ENCODE measurements at places on chromosomes 6 and 20.

- DNase-seq: peak; percentile 12
These were observed 27.0 kb downstream of the CBFA2T2 start for GRCh38 chr20:33516882-33517281.

GRCh38 chr20:4154958-4155411 lies 139.6 kb upstream of the RNF24 start:
- DNase-seq: no peak

DNA sequence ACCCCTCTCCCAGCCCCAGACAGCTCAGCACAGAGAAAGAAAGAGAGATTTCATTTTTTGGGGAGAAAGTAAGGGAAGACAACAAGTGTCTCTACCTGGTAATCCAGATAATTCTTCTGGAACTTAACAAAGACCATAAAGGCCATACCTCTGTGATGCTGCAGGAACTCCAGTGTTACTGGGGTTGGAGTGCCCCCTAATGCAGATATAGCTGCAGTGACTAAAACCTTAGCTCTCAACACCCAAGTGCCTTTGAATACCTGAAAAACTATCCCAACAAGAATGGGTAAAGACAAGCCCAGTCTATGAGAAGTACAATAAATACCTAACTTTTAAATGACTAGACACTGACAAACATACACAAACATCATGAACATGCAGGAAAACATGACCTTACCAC lies 365.3 kb upstream of the PTCHD4 start:
- no peak for DNase-seq

DNA sequence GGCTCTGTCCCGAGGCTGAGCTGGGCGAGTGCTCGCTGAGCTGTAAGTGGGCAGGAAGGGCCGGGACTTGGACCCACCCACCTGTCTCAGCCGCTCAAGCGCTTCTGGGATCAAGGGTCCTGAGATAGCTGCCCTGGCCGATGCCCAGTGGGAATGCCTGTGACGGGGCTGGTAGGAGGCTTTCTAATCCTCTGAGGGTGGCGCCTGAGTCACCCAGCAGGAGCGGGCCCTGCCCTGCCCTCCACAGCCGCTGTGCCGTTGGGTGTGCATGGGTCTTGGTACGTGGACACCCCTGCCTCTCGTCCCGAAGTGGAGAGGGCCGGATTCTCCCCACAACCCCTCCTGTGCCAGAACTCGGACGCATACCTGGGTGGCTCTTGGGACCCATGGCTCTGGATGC lies 43.1 kb upstream of the GATA5 start:
- no peak for DNase-seq

DNA sequence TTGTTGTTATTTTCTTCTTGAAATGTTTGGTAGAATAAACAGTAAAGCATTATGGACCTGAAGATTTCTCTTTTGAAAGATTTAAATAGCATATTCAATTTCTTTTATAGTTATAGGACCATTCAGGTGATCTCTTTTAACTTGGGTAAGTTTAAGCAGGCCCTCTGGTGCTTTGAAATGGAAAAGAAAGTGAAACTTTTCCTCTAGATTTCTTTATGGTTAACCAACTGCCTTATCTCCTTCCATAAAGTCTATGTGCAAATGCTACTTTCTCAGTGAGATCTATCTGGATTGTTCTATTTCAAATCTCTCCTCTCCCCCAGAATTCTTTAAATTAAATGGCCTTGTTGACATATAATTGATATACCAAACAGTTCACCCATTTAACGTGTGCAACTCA lies 54.0 kb downstream of the PHACTR2 start:
- no peak for DNase-seq

- peak; percentile 60 for DNase-seq
These were observed 36.2 kb upstream of the MRPS18A start for GRCh38 chr6:43723737-43724295.

- no peak for DNase-seq
These were observed 34.2 kb downstream of the JARID2 start for GRCh38 chr6:15280028-15280427.

DNA sequence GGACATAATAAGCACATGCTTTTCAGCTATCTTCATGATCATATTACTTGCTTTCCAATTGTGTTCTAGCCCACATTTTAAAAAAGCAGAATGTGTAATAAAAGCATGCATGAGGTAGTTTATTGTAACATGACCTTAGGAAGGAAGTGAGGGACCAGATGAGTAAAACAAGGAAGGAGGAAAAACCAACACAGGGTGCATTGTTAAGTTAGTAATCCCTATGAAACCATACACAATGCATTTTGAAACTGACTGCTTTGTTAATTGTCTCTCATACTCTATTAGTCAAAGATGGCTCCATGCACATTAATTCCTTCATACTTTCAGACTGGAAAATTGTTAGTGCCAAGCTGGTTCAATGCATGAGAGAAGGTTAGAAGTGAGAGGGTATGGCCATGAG lies 37.7 kb upstream of the CENPW start:
- DNase-seq: no peak

DNA sequence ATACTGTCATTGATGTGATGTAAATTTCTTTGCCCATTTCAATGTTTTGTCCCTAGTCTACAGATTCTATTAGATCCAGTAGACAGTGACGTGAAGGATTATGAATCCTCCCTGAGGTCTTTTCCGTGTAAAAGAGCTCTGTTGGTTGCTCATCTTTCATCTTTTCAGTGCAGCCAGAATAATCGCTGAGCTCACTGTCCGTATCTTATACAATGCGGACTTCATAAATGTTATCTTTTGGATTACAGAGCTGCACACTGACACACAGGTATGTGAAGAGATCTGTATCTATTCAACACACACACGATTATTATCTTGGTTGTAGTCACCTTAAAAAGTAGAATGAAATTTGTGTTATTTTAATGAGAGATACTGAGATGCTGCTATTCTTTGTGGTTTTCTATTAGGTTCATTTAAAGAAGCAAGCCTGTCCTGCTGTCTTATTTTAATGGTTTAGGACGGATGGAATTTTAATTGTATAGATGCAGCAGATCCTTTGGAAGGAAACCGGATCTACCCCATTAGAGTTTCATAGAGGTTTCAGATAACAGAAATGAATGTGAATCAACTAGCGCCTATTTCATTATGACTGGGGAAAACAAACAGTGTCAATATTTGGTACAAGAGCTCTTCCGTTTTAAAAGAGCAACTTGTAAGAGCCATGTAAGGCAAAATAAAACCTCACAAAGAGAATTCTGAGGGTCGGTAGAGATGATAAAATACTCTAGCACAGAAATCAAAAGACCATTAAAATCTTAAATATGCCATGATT lies 79.4 kb downstream of the BMP6 start:
- no peak for DNase-seq

GRCh38 chr6:134680021-134680420 lies 269.9 kb downstream of the ALDH8A1 start:
- no peak for DNase-seq

- no peak for DNase-seq
These were observed 1.4 kb downstream of the C6orf132 start for GRCh38 chr6:42140756-42141602.

GRCh38 chr6:158707120-158707820 lies 57.4 kb downstream of the SYTL3 start:
- DNase-seq: no peak

DNA sequence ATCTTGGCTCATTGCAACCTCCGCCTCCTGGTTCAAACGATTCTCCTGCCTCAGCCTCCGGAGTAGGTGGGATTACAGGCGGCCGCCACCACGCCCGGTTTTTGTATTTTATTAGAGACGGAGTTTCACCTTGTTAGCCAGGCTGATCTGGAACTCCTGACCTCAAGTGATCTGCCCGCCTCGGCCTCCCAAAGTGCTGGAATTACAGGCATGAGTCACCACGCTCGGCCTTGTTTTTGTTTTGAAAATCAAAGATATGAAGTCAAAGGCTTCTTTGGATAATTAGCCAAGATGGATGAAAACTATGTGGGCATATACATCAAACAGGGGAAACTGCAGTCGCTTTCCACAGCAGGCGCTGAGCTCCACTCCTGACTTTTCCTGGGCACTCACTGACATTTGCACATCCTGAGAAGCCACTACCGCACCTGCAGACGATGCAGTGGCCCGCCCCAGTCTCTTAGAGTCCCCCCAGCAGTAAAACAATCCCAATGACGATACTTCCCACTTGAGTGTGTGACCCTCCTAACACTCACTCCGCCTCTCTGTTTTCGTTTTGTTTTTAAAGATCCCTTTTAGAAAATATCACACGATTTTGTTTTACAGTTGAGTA lies 44.1 kb downstream of the GJA1 start:
- DNase-seq: no peak

- DNase-seq: peak; percentile 42
These were observed 1.4 kb downstream of the RREB1 start for GRCh38 chr6:7108964-7109836.

- no peak for DNase-seq
These were observed 383.9 kb downstream of the KIF16B start for GRCh38 chr20:16189371-16189770.

GRCh38 chr20:22407237-22408193 lies 176.9 kb downstream of the FOXA2 start:
- DNase-seq: no peak

DNA sequence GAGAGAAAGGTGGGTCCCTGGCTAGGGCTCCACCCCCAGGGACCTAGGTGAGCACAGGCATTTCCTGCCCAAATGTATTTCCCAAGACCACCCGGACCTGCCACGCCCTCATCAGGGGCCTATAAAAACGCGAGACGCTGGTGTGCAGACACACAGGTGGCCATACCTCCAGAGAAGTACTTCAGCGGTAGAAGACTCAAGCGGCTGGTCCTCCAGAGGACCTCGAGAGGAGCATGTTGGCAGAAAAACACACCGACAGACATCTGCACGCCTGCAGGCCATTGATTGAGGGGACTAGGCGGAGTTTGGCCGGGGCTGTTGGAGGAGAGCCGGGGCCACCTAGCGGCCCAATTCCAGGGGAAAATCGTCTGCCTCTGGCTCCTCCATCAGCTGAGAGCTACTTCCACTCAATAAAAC lies 695.8 kb upstream of the MMS22L start:
- DNase-seq: no peak
